Skeletal muscle cell (primary cell): ENCODE measurements at places on chromosomes 4 and X.

DNA sequence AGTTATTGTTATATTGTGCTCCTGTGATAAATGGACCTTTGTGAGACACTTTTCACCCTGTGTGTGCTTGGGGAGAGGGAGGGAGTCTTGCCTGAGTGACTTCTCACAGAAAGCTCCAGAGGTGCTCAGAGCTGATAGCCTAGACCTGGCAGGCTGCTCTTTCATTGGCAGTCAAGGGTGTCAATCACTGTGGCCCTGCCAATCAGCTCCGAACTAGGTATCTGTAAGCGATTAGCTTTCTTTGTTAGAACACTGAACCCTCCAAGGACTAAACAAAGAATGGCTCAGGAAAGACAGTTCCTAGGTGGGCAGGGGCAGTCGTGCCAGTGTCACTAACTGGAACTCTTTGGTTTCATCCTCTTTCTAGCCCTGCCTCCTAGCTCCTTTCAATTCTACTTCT is 2.7 kb upstream of the NALF2 start:
- no peak for DNase-seq

GRCh38 chr4:28469387-28469786 is 1608.7 kb downstream of the STIM2 start:
- DNase-seq = no peak

- no peak for DNase-seq
Measured at GRCh38 chr4:95317085-95317793, 231.5 kb downstream of the UNC5C start.

GRCh38 chr4:104451573-104451972 is 43.1 kb downstream of the CXXC4 start:
- no peak for DNase-seq
